ENCODE measurements at places on chromosomes 11 and 22.

DNA sequence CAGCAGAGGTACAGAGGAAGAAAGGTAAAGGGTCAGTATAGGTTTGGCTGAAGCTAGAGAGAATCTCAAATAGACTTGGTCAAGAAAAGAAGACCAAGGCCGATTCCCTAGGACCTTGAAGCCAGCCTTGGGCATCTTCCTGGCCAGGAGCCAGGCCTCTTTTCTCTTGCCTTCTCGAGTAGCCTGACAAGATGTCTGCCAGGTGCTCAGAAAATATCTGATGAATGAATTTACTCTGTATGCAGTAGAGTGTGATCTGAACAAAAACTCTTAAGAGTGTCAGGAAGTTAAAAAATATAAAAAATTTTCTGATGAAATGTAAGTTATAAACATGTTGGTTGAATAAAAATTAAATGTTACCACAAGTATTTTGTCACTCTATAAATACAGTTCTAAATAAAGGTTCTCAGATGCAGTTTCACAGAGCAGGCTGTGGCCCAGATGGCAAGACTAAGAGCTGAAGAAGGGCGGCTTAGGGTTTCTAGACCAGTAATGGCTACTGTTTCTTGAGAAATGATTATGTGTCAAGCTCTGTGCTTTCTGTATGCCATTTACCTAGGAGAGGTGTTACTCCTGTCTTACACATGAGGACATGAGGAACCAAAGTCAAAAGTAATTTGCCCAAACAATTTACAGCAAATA lies 98.1 kb downstream of the ATXN10 start:
- no peak for DNase-seq

DNA sequence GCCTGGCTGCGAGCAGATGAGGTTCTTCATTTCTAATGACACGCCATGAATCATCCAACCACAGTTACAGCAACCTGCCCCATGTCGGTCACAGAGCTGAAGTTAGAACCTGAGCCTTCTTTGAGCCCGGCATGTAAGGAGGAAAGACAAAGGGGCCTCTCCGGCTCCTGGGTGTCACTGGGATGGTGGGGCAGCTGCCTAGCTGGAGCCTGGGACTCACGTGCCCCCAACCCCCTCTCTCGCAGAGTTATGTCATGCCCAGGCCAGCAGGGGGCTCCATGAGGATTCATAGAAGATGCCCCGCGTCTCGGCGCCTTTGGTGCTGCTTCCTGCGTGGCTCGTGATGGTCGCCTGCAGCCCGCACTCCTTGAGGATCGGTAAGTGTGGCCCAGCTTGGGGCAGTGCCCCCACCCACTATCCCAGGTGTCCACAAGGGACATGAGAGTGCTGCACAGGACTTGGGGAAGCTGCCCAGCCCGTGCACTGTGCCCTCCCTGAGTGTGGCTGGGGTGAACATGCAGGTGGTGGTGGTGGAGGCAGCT lies 148.5 kb downstream of the GRIK4 start:
- no peak for DNase-seq

DNA sequence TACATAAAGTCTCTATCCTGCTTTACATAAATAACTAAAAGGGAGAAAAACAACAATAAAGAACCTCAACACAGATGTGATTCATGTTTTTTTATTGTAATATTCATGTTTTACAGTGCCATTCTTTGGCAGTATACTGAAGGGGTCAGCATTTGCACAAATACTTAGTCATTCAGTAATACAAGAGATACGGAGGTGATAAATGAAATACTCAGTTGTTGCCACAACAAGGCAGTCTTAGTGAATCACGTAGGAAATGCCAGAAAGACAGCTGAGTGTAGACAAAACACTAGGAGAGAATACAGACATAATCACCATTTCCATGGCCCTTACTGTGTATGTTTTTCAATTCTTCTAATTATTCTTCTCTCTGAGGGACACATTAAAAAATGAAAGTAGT lies 910.4 kb downstream of the METTL15 start:
- DNase-seq: no peak

DNA sequence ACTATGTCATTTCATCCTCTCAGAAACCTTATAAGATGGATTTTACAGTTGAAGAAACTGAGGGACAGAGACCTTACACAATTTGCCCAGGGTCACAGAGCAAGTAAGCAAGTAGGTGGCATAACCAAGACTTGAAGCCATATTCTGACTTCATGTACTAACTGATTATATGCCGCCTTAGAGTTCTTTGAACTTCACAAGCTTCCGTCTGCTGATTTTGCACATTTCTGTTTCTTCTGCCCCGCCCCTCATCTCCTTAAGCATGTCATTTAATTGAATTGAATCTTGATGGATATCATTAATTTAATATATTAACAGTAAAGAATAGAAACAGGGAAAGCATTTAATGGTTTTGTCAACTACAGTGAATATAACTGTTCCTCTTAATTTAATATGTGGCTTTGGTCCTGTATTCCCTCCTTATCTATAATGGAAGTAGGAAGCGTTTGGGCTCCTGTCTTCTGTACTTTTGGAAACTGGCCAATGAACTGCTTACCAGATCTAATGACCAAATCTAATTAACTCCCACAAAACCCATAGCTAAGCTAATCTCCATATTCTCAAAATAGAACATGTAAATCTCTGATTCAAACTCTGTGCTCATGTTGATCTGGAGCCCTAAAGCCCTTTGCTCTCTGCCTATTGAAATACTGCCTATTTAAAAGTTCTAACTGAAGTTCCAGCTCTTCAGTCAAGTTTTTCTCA lies 30.4 kb downstream of the SIK2 start:
- no peak for DNase-seq

DNA sequence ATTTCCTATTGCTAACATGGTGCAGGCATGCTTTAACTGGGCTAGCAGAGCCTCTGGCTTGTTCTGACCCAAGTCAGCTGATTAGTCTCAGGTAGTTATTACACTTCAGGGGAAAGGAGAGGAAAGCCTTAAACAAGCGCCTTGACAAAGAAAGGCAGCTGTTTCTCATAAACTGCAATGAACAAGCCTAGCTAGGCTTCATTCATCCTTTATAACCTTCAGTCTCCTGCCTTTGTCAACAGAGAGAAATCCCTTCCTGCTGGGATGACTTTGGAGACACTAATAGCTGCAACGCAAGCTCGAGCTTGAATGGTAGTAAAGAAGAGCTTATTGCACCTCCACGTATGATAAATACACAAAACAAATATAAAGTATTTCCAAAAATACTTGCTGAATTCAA lies 68.4 kb downstream of the CCDC34 start:
- no peak for DNase-seq

DNA sequence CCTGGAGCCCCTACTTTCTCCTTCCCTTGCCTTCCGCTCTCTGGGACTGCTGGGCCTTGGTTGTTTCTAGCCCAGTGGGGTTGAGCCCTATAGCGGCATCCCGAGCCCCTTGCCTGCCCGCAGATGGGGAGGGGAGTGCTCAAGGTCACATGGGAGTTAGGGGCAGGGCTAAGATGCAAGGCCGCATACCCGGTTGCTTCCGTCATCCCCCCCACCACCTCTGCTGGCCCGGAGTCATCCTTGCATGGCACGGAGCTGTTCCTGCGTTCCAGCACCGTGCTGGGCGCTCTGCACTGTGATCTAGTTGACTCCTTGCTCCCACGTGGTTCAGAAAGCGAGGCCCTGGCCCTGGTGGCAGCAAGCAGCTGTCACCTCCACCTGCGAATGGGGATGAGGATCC lies 18.0 kb downstream of the FLRT1 start:
- no peak for DNase-seq

GRCh38 chr22:46925818-46926217 lies 163.4 kb downstream of the TBC1D22A start:
- DNase-seq: no peak

- no peak for DNase-seq
These were observed 6.0 kb downstream of the TMEM123 start for GRCh38 chr11:102446606-102447005.

DNA sequence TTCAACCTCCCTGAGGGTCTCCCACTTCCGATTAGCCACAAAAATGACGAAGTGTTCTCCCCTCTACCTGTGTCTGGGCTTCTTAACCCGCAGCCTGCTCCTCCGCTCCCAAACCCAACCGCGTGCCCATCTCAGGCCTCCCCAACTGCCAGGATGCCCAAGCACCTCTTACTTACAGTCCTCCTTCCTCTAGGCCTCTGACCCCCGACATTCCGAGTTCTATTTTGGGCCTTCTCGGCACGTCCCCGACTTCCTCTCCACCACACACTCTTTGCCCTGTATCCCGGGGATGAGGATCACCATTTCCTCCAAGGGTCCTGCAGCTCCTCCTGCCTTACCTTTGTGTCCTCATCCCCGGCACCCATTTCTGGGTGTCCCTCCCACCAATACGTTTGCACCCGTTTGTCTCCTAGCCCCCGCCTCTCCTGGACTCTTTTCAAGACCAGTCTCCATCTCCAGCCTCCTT lies 388 bp upstream of the MUS81 start:
- DNase-seq: no peak

DNA sequence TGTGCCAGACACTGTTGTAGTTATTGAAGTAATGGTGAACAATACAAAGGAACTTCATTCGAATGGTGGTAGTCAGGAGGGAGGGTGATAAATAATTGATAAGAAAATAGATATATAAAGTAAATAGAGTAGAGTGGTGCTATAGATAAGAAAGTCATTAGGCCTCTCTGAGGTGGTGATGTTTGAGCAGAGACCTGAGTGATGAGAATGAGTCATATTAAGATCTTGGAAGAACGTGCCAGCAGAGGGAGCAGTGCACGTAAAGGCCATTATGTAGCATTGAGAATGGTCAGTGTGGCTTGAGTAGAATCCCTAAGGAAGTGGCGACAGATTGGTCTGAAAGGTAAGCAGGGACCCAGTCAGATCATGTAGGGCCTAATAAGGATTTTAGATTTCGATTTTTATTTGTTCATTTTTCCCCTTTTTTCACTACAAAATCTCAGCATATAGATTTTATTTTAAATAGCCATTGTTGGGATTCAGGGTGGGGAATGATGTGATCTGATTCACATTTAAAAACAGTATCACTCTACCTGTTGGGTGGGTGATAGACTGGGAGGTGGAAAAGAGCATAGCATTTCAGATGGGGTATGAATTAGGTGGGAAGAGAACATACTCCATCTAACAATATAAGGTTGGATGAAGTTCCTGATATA lies 44.7 kb downstream of the CCDC90B start:
- DNase-seq: no peak

DNA sequence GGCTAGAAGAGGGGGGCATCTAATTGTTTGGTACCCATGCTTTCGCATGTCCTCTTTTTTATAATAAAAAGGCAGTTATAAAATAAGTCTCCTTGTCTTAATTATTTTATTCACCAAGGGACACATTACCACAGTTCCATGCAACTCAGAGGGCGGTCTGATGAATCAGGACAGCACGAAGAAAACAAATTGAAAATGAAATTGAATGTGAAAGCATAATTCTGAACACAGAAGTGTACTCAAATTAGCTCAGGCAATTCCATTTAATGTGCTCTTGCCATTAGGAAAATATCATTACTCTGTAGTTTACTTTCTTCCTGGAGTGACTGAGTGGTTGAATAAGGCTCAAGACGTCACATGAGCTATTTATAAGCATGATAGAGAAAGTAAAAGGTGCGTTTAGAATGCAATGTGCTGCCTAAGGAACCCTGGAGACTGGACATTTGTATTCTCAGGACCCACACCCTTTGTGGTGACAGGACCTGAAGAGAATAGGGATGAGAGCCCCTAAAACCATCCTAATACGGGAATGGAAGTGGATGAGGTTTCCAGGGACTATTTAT lies 59.6 kb downstream of the MTNR1B start:
- DNase-seq: no peak

DNA sequence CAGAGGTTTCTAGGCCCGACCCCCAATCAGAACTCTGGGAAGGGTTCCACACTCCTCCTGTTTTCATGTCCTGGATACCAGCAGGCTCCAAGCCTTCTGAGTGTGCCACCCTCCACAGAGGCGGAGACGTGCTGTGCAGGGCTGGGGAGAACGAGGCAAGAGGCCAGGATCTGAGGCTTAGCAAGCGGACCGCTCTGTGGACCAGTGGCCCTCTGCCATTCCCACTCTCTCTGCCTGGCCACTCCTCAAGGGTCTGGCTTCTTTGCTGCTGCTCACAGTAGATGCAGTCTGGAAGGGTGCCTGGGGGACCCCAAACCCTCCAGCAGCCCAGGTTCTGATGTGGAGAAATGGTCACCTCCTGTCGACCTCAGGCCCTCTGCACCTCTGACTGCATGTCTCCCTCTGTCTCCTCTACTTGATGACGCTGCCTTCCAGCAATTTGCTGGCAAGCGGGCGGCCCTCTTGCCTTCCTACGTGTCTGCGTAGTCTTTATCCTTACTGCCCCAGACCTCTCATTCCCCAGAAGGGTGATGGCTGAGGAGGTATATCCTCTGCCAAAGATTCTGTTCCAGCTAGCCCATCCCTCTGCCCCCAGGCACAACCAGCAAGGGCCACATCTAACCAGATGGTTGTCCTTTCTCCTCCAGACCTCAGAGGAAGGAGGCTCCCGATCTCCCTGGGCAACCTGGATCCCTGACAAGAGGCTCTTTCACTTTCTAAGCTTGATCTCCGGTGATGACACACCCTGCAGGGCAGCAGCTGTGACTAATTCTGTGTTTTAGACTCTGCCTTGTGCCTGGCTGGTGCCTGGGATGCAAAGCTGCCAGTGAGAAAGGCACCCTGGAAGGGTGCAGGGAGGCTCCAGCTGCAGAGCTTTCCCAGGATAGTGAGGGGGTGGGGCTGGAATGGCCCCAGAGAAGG lies 87.3 kb downstream of the NAT10 start:
- DNase-seq: no peak

DNA sequence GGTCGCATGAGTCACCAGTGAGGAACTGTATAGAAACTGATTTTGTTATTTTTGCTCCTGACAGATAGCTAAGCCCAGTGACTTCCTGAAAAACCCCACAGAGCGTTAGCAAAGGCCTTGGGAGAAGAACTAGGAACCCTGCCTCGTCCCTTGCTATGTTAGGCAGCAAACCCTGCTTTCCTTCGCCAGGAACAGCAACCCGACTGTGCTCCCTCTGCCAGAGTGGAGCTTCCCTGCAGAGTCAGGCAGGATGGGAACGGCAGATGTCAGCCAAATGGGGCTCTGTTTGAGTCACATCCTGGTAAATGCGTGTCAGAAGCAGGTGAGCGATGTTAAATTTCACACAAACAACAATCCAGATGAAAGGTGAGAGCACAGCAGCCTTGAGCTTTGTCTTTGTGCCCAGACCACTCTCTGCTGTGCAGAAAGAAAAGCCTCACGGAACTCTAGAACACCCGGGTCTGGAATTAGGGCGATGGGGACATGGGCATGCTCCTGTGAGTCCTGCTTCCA lies 186.6 kb downstream of the ADAMTS15 start:
- no peak for DNase-seq

- no peak for DNase-seq
These were observed 49.9 kb upstream of the GRK3 start for GRCh38 chr22:25514436-25515180.

GRCh38 chr11:82906236-82906635 lies 4.7 kb downstream of the DDIAS start:
- DNase-seq: no peak

GRCh38 chr11:44623341-44623730 lies 57.9 kb downstream of the CD82 start:
- DNase-seq: no peak

- no peak for DNase-seq
These were observed 37.1 kb upstream of the CCDC89 start for GRCh38 chr11:85723088-85723487.
